ENCODE measurements at places on chromosomes 7 and 10.

- DNase-seq: no peak
Observed at GRCh38 chr7:23230641-23231101, 15.9 kb upstream of the GPNMB start.

DNA sequence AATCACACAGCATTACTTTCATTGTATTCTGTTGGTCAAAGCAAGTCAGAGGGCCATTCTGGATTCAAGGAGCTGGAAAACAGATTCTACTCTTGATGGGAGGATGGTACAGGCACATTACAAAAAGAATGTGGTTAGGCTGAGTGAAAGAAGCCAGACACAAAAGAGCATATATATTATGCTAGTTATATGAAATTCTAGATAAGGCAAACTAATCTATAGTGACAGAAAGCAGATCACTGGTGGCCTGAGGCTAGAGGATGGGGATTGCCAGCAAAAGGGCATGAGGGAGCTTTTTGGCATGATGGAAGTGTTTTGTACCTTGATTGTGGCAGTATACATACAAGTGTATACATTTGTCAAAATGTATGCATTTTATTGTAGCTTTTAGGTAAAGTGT, 96.8 kb downstream of the SPAG6 start:
- no peak for DNase-seq

DNA sequence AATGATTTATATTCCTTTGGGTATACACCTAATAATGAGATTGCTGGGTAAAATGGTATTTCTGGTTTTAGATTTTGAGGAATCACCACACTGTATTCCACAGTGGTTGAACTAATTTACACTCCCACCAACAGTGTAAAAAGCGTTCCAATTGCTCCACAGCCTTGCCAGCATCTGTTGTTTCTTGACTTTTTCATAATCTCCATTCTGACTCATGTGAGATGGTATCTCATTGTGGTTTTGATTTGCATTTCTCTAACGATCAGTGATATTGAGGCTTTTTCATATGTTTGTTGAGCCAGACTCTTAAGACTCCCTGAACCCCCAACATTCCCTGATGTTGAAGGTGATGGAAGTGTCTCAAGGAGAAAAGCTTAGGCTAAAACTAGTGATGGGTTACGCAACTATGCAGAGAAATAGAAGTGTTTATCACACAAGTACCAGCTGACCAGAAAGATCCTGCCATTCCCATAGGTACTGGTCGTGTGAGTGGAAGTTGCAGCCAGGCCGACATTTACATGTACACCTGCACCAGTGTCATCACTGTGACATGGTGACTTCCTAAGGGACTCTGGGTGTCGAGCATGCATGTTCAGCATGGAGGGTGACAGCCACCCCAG, 711.2 kb upstream of the NRP1 start:
- DNase-seq: peak; percentile 21

- no peak for DNase-seq
Observed at GRCh38 chr7:16933296-16934279, 51.8 kb upstream of the AGR3 start.

GRCh38 chr10:28806951-28807759, 129.8 kb downstream of the BAMBI start:
- no peak for DNase-seq

DNA sequence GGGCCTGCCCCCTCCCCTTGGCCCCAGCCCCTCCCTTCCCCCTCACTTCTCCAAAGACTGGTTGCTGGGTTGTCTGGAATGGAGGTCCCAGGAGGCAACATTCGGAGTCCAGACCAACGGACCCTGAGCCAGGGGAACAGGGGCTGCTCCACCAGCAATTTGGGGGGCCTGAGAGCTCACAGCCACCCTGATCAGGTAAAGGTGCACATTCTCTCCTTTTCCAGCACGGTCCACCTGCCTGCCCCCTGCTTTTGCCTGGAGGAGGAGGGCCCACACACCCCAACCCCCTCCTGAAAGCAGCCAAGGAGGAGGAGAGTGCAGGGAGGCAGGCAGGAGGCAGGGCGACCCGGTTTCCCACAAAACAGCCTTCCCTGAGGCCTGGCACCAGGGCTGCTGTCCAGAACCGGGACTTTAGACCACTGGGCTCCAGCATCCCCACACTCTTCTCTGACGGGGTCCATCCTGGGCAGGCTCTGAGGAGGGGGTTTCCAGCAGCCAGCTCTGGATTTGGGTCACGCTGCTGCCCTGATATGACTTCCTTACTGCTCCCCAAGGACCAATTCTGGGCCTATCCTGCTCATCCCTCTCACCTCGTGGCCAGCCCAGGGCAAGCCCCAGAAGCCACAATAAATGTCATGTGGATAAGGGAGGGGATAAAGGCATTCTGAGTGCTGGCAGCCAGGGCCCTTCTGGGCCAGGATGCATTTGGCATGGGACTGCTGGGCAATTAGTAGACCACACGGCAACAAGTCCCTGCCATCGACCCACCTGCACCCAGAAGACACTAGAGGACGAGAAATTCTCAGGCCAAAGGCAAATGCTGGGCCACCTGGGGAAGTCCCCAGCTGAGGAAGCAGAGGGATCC, 1.1 kb upstream of the CAMK2B start:
- no peak for DNase-seq

- DNase-seq: peak; percentile 64
Observed at GRCh38 chr7:82810558-82811259, 352.0 kb downstream of the PCLO start.

- no peak for DNase-seq
Observed at GRCh38 chr7:158574308-158575036, 13.2 kb downstream of the PTPRN2 start.

DNA sequence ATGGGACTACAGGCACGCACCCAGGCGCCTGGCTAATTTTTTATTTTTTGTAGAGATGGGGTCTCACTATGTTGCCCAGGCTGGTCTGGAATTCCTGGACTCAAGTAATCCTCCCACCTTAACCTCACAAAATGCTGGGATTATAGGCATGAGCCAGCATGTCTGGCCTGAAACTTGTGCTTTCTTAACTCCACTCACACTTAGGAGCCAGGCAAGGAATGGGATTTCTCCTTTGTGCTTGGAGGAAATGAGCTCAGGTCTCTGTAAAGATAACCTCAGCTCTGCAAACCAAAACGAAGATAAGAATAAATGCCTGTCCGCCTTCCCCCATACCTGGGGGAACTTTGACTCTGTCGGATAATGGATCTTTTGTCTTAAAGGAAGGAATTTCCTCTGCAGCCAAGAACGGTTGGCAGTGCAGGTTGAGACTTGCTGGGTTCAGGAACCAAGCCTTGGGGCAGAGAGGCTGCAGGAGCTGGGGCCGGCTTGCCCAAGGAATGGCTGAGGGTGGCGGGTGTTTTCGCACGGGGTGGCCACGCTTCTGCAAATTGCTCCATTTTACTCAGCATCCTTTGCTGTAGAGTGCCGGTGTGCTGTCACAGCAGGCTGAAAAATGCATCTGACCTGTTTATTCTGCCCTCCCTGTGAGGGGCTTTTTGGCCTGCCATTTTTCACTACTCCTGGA, 174.2 kb downstream of the KIAA1217 start:
- DNase-seq: no peak

DNA sequence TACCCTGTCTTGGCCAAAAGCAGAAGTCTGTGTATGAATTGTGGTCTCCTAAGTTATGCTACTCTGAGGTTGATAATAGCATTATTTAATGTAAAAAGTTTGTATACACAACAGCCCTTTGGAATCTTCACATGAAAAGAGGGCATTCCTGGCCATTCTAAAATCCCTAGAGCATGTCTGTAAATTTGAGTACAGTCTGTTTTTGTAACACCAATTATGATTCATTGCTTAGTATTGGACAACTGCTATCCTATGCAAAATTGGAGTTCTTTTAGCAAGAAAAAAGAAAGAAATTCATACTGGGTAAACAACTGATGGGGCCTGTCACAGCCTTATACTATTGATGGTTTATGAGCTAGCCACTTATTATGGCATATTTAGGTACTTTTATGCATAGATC, 10.2 kb downstream of the CUTC start:
- DNase-seq: peak; percentile 10

GRCh38 chr10:50325449-50326171, 74.3 kb upstream of the ASAH2 start:
- peak; percentile 85 for DNase-seq

DNA sequence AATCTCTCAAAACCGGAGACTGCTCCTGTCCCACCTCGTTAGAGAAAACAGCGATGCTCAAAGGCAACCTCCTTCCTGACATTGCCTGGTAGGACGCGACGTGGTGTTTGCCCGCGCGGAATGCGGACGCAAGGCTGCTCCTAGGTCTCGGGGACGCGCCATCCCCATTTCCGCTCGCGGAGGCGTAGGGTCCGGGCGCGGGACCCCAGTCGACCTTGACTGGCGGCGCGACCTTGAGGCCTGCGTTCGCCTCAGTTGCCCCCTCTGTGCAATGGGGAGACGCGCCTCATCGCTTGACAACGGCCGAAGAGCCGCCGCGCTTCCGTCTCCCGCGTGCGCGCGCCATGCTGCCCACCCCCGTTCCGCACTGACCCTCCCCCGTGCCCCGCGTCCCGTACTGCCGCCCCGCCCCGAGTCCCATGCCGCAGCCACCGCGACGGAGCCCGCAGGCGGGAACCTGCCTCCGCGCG, 412 bp upstream of the PPIA start:
- no peak for DNase-seq

Data from amniotic stem cell (primary cell).